Posterior vena cava (tissue), 2 donors: ENCODE measurements at places on chromosomes 4 and X. TPM values are rescaled to one million over a fixed set of nuclear protein-coding genes. Genes with fewer than 3 reads are reported as not detected.

Gene PRSS48
- not detected for total RNA-seq

Gene MAGEA10
- total RNA-seq: not detected

Gene SOWAHD
- total RNA-seq: 0.29 TPM

Gene MAGED2
- 137 TPM for total RNA-seq

Gene KDR
- 14.5 TPM for total RNA-seq

Gene ARHGAP6
- 20.2 TPM for total RNA-seq

Gene BGN
- 392 TPM for total RNA-seq

DNA sequence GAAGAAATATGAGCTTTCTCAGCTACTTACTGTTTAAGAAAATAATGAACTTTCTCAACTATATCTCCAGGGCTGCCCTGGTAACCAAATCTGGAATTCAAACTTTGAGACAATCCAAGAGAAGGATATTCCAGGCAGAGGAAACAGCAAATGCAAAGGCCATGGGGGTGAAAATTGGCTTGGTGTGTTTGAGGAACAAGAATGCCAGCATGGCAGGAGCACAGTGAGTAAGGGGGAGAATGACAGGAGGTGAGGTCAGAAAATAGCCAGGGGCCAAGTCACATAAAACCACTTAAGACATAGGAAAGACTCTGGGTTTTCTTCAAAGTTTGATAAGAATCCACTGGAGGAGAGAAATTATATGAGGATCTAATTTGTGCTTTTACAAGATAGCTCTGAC lies 27.2 kb upstream of the BTC start:
- no peak for DNase-seq

DNA sequence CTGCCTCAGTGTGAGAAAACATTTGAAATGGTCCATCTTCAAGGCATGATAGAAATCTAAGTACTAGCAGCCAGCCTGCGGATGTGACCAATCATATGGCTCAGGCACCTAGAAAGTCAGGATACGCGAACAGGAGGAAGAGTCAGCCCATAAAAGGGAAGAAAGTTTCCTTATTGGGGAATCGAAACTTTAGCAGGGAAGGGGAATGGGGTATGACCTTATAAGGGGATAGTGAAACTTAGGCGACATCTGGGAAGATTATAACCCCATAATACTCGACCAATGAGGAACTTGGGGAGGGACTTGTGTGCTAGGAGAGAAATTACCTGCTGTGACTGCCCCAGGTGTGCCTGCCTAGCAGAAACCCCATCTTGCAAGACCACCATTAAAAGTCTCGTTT lies 26.2 kb upstream of the PYURF start:
- no peak for DNase-seq

DNA sequence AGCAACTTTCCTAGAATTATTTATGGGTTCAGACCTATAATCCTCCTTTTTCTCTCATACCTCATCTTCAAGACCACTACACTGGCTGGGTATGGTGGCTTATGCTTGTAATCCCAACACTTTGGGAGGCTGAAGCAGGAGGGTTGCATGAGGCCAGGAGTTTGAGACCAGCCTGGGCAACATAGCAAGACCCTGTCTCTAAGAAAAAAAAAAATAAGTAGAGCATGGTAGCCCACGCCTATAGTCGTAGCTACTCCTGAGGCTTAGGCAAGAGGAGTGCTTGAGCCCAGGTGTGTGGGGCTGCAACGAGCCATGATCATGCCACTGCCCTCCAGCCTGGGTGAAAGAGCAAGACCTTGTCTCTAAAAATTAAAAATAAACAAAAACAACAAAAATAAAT lies 832.4 kb downstream of the PCDH18 start:
- DNase-seq: no peak

DNA sequence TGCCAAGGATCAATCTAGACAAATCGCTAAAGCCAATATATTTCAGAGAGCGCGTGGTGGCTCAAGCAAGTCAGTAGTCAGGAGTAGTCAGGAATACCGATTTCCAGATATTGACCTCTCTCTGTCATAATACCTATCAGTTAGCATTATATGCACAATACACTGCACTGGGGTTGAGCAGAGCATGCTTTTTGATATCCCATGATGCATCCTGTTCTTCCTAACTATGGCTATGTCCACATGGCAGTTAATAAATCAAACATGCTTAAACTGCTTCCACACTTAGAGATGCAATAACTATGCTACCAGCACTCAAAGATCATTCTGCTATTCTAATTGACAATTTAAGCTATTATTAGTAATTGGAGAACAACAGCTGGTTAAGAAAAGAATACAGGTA lies 6.2 kb downstream of the BRWD3 start:
- no peak for DNase-seq

DNA sequence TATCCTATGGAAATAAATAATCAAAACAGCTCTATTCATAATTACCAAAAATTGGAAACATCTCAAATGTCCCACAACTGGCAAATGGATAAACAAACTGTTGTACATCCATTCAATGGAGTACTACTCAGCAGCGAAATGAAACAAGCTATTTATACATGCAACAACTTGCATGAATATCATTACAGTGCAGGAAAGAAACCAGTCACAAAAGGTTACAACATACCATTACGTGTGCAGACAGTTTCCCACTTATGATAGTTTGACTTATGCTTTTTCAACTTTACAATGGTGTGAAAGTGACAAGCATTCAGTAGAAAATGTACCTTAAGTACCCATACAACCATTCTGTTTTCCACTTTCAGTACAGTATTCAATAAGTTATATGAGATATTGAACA lies 82.3 kb downstream of the NEK1 start:
- no peak for DNase-seq

DNA sequence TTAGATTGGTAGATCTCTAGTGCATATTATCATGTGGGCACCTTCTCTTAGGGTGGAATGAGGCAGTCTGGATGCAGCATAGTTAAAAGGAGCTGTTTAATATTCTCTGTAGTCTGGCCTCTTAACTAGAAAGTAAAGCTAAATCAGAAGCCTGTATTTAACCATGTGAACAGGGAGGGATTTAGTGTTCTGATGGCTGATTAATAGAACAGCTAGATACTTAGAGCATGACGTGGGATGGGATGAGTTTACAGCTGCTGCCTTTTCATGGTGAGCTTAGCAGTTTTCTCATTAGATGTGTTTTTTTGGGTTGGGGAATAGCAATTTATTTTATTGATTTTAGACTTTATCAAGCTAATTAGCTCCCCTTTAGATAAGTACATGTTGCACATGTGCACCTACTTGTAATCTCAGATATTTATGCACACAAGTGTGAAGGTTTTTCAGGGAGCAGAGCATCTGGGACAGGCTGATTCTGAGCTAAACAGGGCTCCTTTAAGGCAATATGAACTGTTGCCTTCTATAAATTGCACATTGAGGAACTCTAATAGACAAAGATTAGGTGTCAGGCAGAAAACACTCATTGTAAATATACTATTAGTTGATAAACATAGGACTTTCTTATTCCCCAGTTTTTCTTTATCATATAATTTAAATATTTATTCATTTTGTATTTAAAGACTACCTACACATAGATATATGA lies 34.1 kb downstream of the YIPF6 start:
- no peak for DNase-seq

DNA sequence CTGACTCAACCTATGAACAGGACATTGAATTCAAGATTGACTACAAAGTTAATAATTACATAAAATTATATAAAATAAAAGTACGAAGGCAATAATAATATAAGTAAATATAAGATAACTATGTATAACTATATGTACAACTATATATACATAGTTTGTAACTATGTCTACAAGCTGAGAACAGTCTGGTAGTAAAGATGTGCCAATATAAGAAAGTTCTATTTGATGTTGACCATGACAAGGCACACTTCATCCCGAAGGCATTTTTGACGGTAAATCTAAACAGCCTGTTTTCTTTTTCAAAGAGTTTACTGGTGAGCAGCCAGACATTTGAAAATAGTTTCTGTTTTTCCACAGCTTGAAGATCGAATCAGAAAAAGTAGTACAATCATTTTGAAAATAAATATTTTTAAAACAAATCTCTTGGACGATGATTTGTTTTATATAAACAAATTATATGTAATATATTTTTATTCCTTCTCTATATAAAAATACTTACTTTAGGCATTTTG lies 112.9 kb downstream of the CEP44 start:
- no peak for DNase-seq

DNA sequence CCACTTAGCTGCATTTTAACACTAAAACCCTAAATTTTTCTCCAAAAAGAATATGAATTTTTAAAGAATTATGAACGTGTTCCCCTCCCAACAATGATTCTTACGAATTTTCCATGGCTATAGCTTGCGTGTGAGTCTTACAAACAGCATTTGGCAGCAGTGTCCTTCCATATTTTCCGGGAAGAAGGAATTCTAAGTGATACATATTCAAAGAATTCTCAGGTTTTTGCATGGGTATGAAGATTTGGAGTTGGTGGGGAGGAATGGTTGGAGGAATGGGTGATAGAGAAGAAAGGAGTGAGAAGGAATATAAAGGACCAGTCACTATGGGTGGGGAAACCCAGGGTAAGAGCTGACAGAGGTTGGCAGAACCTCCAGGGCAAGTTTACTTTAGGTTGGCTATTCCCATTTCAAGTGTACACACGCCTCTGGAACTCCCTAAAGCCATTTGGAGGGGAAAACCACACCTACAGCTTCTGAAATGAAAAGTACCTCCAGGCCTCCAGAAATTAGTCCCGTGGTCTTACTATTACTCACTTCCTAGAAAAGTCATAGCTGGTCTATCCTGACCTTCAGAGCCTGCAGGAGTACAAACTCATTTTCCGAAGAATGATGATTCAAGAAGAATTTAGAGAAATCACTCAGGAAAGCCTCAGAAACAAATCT lies 420.8 kb upstream of the DIPK2B start:
- DNase-seq: no peak

DNA sequence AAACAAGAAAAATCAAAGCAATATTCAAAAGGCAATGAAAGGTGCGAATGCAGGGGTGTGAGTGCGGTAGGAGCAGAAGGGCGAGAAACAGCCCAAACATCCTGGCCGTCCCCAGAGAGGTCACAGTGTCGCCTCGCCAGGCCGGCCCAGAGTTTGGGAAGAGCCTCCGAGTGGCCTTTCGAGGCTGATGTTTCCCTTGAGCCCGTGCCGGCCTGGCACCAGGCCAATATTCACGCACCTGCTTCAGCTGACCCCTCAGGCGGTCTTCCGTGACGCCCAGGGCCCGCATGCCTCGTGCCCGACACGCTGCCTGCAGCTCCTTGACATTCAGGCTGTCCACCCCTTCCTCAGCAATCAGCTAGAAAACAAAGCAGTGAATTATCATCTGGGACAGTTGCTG lies 30.6 kb downstream of the LETM1 start:
- DNase-seq: no peak

- DNase-seq: no peak
Observed at GRCh38 chrX:45768666-45769236, 568.1 kb upstream of the DIPK2B start.

DNA sequence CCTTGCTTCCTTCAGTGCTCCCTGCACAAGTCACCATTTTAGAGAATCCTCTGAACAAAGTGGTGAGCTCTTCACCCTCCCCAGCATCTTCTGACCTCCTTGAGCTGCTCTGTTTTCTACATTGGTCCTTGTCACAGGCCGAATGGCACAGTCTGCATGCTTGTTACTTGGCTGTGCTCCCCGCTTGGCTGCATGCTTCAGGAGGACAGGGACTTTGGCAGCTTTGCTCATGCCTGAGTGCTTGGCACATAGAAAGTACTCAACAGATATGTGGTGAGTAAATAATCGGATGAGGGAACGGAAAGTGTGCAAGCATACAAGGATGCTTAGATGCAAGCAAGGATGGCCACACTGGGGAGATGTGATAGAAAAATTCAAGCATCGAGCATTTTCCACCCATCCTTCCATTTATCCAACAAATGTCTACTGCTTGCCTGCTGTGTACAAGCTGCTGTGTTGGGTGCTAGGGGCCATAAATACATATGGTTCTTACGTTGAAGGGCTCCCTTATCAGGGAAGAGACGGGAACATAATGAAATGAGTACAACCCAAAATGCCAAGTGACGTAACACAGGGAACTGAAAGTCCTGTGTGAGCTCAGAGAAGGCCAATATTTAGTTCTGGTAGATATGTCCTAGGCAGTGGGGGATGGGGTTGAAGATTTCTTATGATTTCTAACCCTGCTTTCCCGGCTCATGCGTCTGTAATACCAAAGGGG lies 31.2 kb downstream of the SLC2A9 start:
- no peak for DNase-seq

DNA sequence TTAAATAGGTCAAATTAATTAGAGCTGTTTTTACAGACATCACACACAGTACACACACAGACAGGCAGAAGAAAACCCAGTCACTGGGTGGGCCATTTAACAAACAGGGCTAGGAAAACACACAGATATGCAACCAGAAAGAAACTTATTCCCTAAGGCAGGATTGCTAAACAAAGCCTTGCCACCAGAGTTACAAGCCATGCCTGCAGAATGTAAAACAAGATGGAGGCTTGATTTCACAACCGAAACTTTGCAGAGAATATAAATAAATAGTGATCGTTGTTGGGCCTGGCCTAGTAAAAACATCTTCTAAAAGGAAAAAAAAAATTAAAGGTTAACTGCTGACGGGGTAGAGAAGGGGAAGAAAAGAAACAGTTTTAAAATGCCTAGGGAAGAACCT lies 212.3 kb downstream of the NAP1L3 start:
- no peak for DNase-seq

DNA sequence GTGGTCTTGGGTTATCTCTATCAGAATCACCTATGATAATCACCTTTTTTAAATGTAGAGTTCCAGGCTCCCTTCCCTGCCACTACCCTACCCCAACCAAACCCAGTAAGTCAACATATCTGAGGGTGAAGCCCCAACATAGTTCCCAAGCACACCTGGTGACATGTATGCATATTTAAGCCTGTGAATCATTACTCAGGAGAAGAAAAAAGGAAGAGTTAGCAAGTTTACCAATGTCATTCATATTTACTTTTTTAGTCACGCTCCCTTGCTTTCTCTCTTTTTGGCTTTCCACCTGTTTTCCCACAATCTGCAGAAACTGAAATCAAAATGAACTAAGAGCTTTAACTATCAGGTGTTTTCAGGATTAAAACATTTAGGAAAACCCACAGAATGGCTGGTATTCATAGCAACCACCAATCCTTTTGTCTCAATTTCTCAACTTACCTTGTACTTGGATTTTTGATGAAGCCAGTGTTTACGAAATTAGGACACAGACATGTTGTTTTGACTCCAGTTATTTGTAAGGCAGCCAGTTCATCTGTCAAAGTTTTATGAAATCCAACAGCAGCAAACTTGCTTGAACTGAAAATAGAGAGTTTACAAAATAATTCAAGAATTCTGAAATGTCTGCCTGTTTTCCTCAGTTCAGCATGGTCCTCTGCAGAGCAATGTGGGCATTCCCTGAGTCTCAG lies 34.0 kb downstream of the HSD17B11 start:
- no peak for DNase-seq

GRCh38 chr4:5340991-5341451 lies 289.7 kb downstream of the STK32B start:
- DNase-seq: no peak
